Stimulated activated CD8-positive, alpha-beta memory T cell treated with anti-CD3 and anti-CD28 coated beads, Interleukin-15, amount 100 ng/mL, for 4 hours (primary cell): ENCODE measurements at places on chromosomes 1 and 21.

DNA sequence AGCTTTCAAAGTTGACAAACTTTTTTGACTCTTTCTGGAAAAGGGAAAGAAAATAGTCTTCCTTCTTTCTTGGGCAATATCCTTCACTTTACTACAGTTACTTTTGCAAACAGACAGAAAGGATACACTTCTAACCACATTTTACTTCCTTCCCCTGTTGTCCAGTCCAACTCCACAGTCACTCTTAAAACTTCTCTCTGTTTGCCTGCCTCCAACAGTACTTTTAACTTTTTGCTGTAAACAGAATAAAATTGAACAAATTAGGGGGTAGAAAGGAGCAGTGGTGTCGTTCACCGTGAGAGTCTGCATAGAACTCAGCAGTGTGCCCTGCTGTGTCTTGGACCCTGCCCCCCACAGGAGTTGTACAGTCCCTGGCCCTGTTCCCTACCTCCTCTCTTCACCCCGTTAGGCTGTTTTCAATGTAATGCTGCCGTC is 160.8 kb upstream of the SGIP1 start:
- no peak for DNase-seq

DNA sequence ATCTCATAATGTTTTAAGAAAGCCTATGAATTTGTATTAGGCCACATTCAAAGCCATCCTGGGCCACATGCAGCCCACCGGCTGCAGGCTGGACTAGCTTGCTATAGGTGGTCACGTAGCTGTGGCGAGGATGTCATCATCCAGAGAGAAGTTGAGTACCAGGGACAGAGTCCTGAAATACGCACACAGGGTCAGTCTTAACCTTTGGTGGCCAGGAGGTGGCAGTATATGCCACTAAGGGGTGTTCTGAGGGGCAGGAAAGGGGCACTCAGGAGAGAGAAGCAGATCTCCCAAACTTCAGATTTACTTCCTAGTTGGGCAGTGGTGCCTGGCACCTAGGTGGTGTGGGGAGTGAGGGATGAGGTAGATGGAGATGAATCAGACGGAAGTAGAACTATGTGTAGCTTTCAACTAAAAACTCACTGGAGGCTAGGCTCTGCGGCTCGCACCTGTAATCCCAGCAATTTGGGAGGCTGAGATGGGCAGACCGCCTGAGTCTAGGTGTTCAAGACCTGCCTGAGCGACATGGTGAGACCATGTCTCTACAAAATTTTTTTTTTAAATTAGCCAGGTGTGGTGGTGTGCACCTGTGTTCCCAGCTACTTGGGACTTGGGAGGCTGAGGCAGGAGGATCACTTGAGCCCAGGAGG is 16.3 kb upstream of the CDK18 start:
- DNase-seq, result no peak

GRCh38 chr1:14970115-14970798 is 183.3 kb upstream of the TMEM51 start:
- DNase-seq, result no peak

- DNase-seq, result no peak
Observed at GRCh38 chr1:57163325-57163724, 197.5 kb upstream of the C8B start.

DNA sequence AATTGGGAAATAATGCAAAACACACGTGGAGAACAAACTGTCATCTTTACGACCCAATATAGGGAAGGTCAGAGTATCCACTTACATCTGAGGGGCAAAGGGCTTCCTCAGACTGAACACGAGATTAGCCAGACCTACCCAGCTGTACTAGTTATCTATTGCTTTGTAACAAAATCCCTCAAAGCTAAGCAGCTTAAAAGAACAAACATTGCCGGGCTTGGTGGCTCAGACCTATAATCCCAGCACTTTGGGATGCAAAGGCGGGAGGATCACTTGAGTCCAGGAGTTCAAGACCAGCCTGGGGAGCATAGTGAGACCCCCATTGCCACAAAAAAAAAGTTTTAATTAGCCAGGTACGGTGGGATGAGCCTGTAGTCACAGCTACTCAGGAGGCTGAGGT is 262.8 kb downstream of the LTN1 start:
- DNase-seq, result no peak

GRCh38 chr1:91603409-91603808 is 102.8 kb downstream of the CDC7 start:
- no peak for DNase-seq

- DNase-seq, result no peak
Observed at GRCh38 chr1:220219865-220220698, 52.2 kb downstream of the RAB3GAP2 start.
